Stimulated activated effector memory CD8-positive, alpha-beta T cell treated with anti-CD3 and anti-CD28 coated beads, Interleukin-12 subunit alpha, Interleukin-12 subunit beta, amount 100 ng/mL, for 72 hours (primary cell): ENCODE measurements at places on chromosomes 2 and 18.

GRCh38 chr18:77249569-77250500 is at the start of gene GALR1:
Gene GALR1 (plus strand): TSS chr18:77249848. CDS start chr18:77250549, 701 bp downstream.
- no peak for DNase-seq

- DNase-seq, result no peak
Measured at GRCh38 chr18:22318745-22319407, 98.8 kb downstream of the CTAGE1 start.

GRCh38 chr2:38129481-38129880 is 53.5 kb upstream of the CYP1B1 start:
- no peak for DNase-seq

GRCh38 chr2:72678024-72678423 is 147.8 kb downstream of the EXOC6B start:
- DNase-seq, result no peak

- DNase-seq, result no peak
Measured at GRCh38 chr18:52452427-52452826, 112.4 kb downstream of the DCC start.

GRCh38 chr2:180385601-180386201 is 378.6 kb upstream of the CWC22 start:
- no peak for DNase-seq

DNA sequence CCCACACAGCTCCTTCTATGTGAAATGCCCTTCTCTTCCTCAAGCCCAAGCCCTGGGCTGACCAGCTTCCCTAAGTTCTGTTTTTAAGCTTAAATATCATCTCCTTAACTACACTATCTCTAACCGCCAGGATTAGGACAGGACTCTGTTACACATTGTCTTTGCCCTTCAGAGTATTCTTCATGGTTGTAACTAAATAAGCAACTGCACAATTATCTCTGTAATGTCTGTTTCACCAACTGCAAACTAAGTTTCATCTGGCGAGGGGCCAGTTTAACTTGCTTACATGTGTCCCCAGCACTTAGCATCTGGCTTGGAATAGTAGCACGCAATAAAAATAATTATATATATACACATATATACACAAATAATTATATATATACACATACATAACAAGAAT is 1.1 kb upstream of the ERMN start:
- no peak for DNase-seq
